ENCODE measurements at places on chromosomes 4 and X.
A peak's percentile ranks its signal among the peaks of the same experiment; 100 is the strongest.

DNA sequence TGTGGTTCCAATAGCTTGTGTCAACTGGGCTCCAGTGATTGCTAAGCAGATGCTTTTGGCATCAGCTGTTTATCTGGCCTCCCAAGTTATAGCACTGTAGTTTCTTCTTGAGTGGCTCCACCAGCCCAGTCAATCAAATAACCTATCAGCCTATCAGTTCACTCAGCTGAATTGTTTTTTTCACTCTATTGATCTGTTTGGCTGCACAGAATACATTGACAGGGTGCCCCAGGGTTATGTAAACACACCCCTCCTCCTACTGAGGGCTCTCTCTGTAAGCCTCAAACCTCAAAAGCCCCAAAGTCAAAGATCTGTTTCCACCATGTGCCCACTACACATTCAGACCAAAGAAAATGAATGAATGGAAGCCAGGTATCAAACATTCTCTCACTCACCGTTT is 214.0 kb downstream of the HS6ST2 start:
- DNase-seq, result no peak

DNA sequence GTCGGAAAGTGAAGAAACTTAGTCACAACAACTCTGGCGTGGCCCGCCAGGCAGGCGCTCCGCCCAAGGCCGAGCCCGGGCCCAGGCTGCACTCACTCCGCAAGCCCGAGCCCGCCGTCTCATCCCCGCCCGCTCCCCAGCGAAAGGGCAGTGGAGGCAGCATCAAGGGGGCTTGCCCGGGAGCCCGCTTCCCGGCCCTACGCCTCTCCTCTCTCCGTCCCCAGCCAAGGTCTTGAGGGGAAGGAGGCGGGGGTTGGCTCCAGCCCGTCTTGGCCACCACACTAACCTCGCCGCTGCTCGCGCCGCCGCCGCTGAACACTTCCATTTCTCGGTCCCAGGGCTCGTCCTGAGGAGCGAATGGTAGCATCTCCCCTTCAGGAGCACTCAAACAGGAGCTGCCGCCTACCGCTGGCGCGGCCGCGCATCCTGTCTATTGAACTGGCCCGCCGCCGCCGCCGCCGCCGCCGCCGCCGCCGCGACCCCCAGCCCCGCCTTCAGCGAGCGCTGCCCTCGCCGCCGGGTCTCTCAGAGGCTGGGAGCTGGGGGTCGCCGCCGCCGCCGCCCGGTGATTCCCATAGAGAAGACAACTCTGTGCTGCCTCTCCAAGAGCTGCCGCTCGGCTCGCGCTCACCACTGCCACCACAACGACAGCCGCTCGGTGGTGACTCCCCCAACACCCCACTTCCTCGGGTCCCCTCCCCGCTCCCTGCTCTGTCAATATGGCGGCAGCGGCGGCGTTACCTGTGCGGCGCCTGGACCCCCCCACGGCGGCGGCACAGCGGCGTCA is at the start of gene RPS6KA6:
RPS6KA6 (minus strand) TSS at position 667 of the 787 bp plus-strand sequence; CDS start at position 367, 300 bp downstream.
- DNase-seq, result no peak

DNA sequence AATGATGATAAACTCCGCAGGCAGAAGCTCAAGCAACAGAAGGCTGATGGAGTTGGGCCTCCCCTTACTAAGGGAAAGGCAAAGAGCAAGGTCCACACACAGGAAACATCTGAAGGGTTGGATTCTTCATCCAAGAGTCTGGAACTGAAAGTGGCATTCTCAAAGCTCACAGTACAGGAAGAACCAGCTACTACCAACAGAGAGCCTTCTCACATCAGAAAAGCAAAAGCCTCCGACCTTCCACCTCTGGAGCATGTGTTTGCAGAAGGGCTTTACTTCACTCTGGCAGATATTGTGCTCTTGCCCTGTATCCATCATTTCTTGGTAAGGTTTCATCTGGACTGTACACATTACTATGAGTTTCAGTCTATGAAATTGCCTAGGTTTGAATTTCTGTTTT is 10.6 kb downstream of the GSTCD start:
- no peak for DNase-seq

- DNase-seq, result no peak
Measured at GRCh38 chr4:123246085-123246484, 150.5 kb upstream of the SPRY1 start.

DNA sequence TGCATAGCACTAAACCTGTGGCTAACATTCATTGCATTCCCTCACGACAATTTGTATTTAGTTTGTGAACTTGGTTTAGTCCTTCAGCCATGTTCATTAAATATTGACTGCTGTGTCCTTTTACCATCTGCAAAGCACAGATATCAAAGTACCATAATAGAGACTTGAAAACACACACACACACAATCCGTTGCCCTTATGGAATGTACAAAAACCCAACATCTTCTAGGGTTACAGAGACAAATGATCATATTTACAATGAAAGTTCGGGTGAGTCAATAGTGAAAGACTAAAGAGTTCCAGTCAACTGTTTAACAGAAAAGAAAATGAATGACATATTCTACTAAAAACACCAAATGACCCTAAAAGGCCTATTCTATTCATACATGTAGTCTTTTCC is 50.8 kb upstream of the TXK start:
- DNase-seq, result no peak

DNA sequence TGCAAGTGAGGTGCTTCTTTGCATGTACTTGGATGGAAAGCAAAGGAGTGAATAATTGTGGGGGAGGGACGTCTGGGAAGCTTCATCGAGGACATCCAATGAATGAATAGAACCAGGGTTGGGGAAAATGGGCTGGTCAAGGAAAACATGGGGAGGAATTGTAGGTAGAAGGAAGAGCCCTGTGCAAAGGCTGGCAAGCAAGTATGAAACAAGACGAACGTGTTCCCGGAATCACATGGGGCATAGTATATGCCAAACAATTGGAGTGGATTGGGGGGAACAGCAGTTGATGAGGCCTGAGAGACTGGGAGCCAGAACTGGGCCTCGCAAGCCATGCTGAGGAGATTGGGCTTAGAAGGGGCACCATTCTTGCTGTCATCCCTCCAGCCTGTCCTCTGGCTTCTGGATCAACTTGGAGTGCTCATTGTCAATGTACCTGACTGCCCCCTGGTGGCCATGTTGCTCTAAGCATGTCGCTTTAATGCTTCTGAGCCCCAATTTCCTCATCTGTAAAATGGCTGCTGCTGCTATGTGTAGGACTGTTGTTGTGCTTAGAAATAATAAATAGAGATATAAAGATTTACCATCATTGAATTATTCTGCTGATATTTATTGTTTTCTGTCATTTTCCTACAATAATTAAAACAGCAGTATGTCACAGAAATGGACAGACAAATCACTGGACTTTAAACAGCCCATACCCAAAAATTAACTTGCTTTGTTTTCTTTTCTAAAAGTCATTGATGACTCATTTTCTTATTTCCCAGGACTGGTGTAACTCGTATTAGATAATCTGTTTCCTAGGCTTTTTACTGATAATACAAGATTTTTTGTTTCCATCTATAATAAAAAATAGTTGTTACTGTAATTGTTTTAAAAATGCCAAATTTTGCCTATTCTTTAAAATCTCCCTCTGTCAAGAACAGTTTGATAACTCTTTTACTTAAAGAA is 66.4 kb downstream of the JADE3 start:
- peak; percentile 52 for DNase-seq

DNA sequence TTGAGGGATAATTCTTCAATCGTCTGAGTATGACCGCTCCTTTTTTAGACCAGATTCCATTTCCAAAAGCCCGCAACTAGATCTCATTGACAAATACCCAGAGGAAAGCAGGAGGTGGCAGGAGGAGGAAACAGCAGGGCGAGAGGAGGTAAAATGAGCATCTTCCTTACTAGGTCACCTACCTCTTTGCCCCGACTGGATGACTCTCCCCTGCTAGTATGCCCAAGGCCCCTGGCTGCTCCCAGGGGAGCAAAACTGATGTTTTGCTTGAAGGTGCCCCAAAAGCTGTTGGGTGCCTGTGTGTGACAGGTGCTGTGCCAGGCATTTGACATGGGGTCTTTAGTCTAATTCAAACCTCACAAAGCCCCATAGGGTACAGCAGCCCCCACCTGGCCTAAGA is 48.9 kb downstream of the C4orf50 start:
- no peak for DNase-seq

GRCh38 chrX:7088968-7089615 is 58.4 kb upstream of the STS start:
- DNase-seq, result no peak

DNA sequence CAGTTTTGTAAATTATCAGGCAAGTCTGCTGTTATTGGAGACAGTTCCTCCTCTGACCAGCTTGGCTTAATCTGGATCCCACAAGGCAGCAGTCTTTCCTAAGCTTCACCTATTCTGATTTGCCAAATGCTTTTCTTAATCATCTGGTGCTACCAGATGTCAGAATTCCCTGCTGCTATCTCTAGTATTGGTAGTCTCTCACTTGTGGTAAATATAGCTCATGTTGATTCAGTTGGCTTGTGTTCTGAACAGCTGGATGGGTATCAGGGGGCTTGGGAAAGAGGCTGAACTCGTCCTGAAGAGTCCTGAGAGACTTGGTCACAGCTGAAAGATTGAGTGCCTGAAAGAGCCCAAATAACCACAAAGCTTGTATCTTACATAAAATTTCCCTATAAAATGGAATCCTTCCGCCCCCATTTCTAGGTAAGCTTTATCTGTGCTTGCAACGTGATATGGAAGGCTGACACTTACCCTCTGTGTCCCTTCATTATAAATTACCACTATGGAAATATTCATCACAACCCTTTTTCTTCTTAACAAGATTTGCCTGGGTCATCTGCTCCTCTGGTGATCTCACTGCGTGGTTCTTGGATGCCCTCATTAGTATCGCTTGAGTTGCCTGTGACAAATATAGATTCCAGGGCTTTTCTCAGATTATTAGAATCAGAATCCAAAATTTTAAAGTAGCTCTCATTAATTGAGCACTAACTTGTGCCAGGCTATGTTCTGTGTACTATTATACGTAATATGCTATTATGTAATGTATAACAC is 104.1 kb upstream of the GPRIN3 start:
- no peak for DNase-seq

- DNase-seq, result no peak
Measured at GRCh38 chr4:24515698-24516097, 68.7 kb downstream of the DHX15 start.

- no peak for DNase-seq
Measured at GRCh38 chr4:152691761-152692160, 12.0 kb upstream of the TMEM154 start.

DNA sequence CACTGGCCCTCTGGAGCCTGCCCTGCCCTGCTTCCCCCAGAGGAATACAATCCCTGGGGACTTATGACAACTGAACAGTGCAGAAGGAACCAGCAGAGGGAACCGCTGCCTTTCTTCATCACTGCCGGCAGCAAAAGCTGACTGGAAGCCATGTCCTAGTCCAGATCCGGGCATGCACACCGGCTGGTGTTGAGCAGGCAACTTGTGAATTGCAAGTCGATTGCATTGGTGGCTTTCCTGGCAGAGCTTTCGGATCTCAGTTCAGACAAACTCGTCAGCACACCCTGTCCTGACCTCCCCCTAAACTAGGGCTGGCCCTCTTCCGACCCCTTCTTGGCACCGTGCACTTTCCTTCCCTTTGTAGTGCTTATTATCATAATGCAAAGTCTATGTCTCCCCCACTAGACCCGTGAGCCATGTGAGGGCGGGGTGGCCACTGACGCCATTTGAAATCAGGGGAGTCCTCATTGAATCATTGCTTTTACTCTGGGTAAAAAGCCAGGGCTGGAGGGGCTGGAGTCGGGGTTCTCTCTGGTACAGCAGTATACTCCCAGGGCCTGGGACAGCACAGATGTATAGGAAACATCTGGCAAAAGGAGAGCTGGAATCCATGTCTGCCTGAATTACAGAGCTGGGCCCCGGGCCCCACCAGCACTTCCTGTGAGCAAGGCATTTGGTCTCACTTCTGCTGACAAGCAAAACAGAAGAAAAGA is 1.8 kb downstream of the ARHGAP4 start:
- no peak for DNase-seq

DNA sequence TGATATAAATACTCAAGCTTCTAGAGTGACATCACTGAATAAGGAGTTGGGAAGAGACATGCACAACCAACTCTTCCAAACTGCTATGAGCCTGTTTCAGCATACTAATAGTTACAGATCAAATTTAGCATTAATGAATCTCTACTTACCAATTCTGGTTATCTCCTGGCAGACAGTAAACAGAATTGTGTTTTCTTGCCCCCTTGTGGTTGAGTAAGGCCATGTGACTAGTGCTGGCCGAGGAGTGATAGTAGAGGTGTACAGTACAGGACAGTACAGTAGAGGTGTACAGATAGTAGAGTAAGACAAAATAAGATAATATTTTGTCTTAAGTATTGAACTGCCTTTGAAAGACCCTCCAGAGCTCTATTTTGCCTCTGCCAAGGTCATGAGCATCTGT is 681.4 kb downstream of the GABRG1 start:
- no peak for DNase-seq

- no peak for DNase-seq
Measured at GRCh38 chr4:5256421-5256820, 205.1 kb downstream of the STK32B start.

- no peak for DNase-seq
Measured at GRCh38 chr4:164904336-164904735, 27.4 kb downstream of the APELA start.

GRCh38 chr4:29262986-29263385 is 1457.2 kb upstream of the PCDH7 start:
- DNase-seq, result no peak

GRCh38 chr4:139817657-139818452 is 152.2 kb downstream of the MGST2 start:
- no peak for DNase-seq

DNA sequence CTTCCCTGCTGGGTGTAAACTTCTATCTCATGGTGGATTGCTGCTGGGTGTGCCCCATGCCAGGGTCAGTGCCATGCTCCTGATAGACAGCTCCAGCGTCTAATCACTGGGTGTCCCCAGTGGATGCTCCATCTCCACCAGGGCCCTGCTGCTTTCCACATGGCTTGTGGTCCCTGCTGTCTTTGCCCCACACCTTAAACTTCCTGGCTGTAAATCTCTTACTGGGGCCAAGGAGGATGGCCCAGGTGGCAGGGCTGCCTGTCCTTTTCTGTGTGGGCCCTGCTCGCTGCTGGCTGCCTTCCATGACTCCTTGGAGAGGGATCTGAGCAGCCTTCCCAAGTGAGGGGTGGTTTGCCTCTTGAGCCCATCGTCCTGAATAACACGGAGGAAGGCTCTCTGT is 51.8 kb downstream of the RGS12 start:
- no peak for DNase-seq

- no peak for DNase-seq
Measured at GRCh38 chrX:107547621-107548020, 80.7 kb upstream of the PRPS1 start.

DNA sequence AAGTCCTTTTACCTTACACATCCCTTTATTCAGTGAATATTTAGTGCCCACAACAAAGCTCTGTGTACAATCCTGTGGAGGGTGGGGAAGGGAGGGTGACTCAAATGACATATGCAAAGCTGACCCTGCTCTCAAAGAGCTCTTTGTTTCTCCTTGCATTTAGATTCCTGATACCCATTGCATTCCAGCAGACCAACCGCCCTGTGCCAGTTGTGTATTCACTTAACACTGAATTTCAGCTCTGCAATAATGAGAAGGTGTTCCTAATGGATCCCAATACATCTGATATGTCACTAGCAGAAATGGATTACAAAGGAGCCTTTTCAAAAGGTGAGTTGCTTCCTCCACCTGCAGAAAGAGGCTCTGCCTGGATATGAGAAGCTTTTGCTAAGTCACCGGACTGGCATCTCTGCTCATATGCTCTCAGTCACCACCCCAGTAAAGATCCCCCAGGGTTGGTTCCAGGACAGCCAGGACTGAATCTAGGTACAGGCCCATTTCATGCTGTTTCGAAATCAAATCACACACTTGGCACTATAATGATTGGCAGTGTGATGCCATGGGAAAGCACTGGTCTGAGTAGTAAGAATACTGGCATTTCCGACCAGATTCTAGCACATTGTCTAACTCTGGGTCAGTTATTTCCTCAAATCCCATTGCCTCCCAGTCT is 17.1 kb upstream of the ANXA3 start:
- no peak for DNase-seq
